ENCODE measurements at places on chromosomes 2 and 18.

- DNase-seq = no peak
Measured at GRCh38 chr2:37149626-37150322, 7.0 kb downstream of the EIF2AK2 start.

GRCh38 chr2:239089884-239090283, 242.0 kb downstream of the TWIST2 start:
- DNase-seq = no peak

DNA sequence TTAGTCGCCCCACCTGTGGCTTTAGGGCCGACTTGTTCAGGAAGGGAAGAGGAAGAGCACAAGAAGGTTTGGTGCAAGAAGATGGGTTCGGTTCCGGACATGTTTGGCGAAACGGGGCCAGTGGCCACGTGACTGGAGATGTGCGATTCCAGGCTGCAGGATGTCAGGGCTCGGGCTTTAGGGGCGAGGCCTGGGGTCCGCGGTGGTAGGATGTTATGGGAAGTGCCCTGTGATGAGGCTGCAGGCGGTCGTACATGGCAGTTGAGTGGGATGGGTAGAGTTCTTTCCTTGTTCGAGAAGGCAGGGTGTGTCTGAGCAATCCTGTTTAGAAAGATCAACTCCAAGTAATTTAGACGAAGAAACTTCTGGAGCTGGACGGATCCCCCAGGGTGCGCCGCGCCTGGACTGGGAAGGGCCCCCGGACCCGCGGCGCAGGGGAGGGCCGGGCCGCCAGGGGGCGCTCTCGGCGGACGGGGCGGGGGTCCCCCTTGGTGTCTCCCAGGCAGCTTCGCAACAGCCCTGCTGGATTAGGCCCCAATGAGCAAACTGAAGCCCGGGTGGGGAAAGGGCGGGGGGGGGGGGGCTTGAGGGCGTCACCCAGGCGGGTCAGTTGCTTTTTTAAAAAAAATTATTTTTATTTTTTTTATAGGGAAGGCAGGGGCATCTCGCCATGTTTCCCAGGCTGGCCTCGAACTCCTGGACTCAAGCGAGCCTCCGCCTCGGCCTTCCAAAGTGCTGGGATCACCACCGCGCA, 17.2 kb upstream of the SDC1 start:
- no peak for DNase-seq

DNA sequence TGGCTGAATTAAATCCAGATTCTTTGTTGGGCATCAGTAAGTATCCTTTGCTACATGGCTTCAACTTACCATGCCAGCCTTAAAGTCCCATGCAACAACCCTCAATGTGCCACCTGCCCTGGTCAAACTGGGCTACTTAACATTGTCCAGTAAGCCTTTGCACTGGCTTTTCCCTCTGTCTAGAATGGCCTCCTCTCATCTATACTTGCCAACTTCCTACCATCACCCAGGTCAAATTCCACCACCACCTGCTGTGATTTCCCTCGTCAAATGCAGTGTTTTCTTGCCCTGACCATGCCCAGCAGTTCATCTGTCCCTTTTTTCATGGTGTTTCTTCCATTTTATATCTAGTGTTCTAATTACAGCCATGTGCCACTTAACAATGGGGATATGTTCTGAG, 5.7 kb downstream of the KLHL23 start:
- no peak for DNase-seq

DNA sequence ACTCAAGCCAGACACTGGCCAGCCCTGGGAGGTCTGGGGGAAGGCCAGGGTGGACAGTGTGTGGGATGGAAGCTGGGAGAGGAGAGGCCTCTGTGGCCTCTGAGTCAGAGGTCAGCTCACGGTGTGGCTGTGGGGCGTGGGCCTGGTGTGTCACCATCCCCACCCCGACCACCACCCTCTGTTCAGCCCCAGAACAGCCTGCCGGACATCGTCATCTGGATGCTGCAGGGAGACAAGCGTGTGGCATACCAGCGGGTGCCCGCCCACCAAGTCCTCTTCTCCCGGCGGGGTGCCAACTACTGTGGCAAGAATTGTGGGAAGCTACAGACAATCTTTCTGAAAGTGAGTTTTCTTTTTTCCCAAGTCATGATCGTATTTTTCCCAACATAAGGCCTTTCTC, 110.5 kb downstream of the DYSF start:
- DNase-seq = no peak

GRCh38 chr18:26461405-26461804, 86.9 kb downstream of the KCTD1 start:
- no peak for DNase-seq

Measured in foreskin keratinocyte (primary cell).